ENCODE measurements at places on chromosomes 11 and 22.

GRCh38 chr11:95284057-95285052 lies 53.4 kb upstream of the SESN3 start:
- DNase-seq, result no peak

GRCh38 chr11:124114942-124115781 lies at the start of gene VWA5A:
TSS of gene VWA5A (plus strand) at chr11:124115450. CDS start at chr11:124117512, 2,062 bp downstream.
- DNase-seq, result peak; percentile 48

- no peak for DNase-seq
These were observed 23.1 kb upstream of the CD82 start for GRCh38 chr11:44542372-44542771.

GRCh38 chr22:38110008-38110862 lies at the start of gene BAIAP2L2:
TSS of gene BAIAP2L2 (minus strand) at chr22:38110684. CDS start at chr22:38110525, 159 bp downstream.
- DNase-seq, result no peak

DNA sequence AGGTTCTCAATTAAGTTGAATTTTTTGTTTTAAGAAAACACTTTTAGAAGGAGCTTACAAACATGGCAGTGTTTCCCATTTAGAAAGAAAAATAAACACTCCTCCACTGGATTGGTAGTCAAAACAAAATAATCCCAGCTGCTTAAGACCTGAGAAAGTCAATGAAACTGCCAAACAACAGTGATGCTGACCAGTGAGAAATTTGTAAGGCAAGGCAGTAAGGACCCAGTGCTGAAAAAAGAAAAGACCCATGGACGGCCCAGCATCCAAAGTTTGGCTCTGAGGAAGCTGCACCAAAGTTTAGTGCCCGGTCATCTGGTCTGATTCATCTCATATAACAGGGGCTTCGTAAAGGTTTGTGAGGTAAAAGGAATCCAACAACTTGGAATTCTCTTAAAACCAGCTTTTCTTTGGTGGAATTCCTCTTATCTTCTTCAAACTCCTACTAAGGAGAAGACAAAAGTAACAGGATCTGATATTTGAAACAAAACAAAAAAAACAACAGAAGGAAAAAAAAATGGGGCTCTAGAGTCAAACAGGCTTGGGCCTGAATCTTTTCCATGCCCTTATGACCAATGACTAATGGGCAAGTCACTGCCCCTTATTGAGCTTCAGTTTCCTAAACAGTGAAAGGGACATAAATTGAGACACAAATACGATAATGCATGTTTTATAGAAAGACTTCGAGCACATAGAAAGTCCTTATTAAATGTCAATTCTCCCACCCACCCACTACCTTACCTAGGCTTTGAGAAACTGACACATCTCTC lies 383.0 kb upstream of the NARS2 start:
- DNase-seq, result no peak

GRCh38 chr22:27397954-27398342 lies 403.6 kb downstream of the MN1 start:
- no peak for DNase-seq

GRCh38 chr11:29119707-29120618 lies 896.9 kb downstream of the KCNA4 start:
- DNase-seq, result peak; percentile 48

- no peak for DNase-seq
These were observed 92.3 kb upstream of the B3GAT1 start for GRCh38 chr11:134504146-134504905.

- DNase-seq, result no peak
These were observed 677.3 kb upstream of the KIRREL3 start for GRCh38 chr11:127677660-127678425.
